HFF-Myc (cell line): ENCODE measurements at places on chromosomes 3 and 15.

- no peak for DNase-seq
Measured at GRCh38 chr15:54638666-54639065, 558.1 kb downstream of the RSL24D1 start.

DNA sequence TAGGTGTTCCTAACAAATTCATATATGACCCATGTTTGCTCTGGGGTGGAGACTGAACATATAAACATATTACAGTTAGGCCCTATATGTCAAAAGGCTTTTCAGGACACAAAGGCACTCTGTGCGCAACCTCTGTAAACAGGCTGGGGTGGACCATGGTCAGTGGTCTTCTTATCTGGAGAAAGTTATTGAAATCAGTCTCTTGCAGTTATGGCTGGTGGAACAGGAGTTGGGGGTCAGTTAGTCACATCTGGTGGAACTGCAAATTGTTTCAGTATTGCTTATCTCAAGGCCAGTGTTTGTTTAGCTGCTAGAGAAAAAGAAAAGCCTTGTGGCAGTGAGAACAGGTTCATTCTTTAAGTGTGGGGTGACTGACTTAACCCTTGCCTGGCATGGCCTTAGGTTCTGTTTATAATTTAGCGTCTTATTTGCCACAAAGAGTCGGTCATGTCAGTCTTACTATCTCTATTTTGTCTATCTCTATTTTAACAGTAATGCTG is 5.9 kb upstream of the GP9 start:
- no peak for DNase-seq

- no peak for DNase-seq
Measured at GRCh38 chr3:124574012-124574411, 156.2 kb upstream of the UMPS start.

GRCh38 chr15:60894347-60894746 is 334.8 kb downstream of the RORA start:
- no peak for DNase-seq

GRCh38 chr3:25563601-25564000 is 101.1 kb downstream of the TOP2B start:
- no peak for DNase-seq
